Esophagus muscularis mucosa (tissue), 4 donors: ENCODE measurements at places on chromosomes 2 and 18.

DNA sequence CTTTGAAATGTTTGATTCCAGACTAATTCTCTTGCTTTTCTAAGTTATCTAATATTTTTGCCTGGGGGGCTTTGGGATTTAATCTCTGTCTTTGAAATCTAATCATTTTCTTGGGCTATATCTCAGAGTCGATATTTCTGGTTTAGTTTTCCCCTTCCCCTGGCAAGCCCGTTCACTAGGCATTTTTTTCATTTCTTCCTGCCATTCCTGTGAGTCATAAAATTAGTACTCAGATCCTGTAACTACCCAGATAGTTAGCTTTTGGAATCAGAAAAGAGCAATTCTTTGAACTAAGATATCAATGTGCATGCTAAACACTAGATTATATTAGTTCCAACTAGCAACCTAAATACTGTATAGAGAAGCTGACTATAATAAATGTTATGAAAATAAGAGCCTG is 29.4 kb upstream of the RNF149 start:
- no peak for DNase-seq

DNA sequence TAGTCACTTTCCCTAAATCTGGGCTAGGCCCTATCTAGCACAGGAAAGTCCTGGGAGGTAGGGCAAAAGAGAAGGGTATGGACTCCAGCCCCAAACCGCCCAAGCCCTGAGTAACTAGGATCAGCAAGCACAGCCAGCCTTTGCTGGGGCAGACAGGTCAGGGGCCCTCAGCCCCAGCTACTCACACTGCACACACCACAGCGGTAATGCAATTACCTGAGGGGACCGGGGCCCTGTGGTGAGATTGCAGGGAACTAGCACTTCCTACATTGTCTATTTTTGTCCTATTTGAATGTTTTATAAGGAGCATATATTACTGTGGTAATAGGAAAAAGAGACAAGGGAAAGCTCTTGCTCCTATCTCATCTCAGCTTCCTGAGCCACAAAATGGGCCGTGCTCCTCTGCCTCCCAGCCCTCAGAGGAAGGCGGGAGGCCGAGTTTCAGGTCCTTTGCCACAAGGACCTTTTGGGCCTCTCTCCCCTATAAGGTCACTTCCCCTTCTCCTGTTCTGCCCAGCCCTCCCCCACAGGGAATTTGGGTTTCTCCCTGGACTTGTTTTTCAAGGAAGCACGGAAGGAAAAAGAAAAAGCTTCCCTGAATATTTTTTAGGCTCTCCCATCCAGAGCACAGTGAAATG is 20.5 kb downstream of the RAB11FIP5 start:
- DNase-seq, result no peak

DNA sequence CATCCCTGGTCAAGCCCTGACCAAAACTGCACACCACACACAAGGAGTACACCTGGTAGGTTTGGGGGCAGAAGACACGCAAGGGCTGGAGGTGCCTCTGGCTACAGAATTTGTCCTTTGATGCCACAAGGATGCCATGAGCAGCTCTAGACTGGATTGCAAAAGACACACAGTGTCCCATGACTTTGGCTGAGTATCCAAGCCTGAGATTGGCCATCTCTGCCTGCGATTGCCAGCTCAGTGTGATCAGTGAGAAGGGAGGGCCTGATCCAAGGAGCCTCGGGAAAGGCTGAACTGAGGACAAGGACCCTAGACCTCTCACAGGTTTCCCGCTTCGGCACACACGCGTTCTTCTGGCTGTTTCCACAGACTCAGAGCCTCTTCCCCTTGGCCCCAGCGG is 60.0 kb upstream of the FOSL2 start:
- DNase-seq, result no peak

- DNase-seq, result no peak
Measured at GRCh38 chr2:229952256-229952835, 30.0 kb downstream of the FBXO36 start.

GRCh38 chr2:240145461-240145860 is 5.0 kb upstream of the OTOS start:
- no peak for DNase-seq

DNA sequence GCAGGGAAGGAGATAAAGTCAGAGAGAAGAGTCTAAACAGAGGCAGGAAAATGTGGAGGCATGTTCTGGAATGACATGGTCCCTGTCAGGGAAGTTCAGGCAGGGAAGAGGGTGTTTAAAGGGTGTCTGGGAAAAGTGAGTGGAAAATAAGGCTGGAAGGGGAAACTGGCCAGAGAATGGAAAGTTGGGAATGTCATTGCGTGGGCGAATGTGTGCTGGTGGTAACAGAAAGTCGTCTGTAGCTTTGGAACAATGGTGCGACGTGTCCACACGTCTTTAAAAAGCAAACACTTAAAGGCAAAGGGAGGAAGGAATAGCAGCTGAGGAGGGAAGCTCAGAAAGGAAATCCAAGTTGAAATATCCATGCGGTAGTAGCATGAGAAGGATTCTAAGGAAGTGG is 469.5 kb upstream of the SALL3 start:
- no peak for DNase-seq

DNA sequence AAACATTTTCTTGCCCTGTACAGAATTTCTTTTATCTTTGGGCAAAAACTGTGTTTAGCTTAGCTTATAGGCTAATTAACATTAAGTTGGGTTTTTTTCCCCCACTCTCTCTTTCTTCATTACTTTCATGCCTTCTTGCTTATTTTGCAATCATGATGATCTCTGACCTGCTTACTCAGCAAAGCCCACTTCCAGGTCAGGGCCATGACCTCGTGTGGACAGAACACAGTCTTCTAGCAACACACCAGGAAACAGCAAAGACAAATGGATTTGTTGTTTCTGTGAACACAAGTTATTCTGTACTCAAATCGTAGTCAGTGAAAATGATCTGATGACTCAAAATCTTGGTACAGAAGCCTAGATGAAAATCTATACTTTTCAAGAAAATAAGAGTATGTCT is 60.7 kb downstream of the SPATS2L start:
- DNase-seq, result no peak

- DNase-seq, result no peak
Measured at GRCh38 chr2:17600556-17601204, 60.2 kb downstream of the VSNL1 start.

- DNase-seq, result no peak
Measured at GRCh38 chr2:694174-694573, 17.0 kb upstream of the TMEM18 start.
